ENCODE measurements at places on chromosomes 12 and 14.

GRCh38 chr12:113237748-113238147 is 16.5 kb downstream of the TPCN1 start:
- no peaks in the 10 kb centered on the region for H3K27me3 ChIP-seq
- no peak overlapping the region for H3K4me3 ChIP-seq
- H3K36me3 ChIP-seq: peaks cover 4% of the 10 kb centered on the region
- DNase-seq: no peak
- peaks cover 32% of the 10 kb centered on the region for H3K4me1 ChIP-seq

- no peak overlapping the region for H3K27ac ChIP-seq
- H3K27me3 ChIP-seq: no peaks in the 10 kb centered on the region
- no peaks in the 10 kb centered on the region for H3K4me1 ChIP-seq
Measured at GRCh38 chr14:26873362-26873960, 275.6 kb upstream of the NOVA1 start.

DNA sequence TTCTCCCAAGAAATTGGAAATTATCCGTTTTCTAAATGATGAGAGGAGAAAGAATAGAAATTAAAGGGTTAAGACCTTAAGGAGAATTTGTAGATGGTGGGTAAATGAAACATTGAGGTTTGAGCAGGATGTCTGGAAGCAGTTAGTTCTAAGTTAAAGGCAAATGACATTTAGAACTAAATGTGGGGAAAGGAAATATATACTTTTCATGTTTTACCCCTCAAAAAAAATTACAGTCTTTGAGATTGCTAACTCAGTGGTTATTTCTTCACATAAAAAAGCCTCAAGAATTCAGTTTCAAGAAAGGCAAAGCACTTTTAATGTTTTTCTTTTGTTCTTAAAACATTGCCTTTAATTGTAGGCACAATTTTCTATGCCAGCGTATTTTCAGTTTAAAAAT is 114.0 kb downstream of the PLEKHA5 start:
- no peak overlapping the region for H3K27ac ChIP-seq
- H3K4me1 ChIP-seq: peaks cover 22% of the 10 kb centered on the region
- no peak for DNase-seq
- no peaks in the 10 kb centered on the region for H3K27me3 ChIP-seq

DNA sequence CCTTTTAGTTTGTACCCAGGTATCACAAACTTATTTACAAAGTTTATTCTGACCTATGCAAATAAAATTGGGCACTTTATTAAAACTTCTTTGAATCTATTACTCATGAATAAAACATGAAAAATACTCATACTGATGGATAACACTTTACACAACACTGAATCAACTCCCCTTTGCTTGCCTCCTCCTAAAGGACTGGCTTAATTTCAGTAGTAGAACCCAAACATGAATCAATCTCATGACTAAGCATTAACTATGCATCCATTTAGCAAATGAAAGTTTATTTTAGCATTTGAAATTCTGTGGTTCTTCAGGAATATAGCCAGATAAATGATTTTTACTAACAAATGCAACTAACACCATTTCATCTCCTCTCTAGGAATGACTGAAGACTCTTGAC is 32.4 kb downstream of the DENND5B start:
- DNase-seq: no peak
- H3K27ac ChIP-seq: no peak overlapping the region
- no peak overlapping the region for H3K4me3 ChIP-seq
- H3K4me1 ChIP-seq: peaks cover 2% of the 10 kb centered on the region

DNA sequence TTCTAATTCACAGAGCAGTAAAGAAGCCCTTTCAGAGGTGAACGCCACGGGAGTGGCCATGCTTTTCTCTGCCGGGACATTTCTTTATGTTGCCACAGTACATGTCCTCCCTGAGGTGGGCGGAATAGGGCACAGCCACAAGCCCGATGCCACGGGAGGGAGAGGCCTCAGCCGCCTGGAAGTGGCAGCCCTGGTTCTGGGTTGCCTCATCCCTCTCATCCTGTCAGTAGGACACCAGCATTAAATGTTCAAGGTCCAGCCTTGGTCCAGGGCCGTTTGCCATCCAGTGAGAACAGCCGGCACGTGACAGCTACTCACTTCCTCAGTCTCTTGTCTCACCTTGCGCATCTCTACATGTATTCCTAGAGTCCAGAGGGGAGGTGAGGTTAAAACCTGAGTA is 26.2 kb upstream of the PLEKHD1 start:
- H3K4me3 ChIP-seq: no peak overlapping the region
- H3K27me3 ChIP-seq: no peaks in the 10 kb centered on the region
- H3K27ac ChIP-seq: no peak overlapping the region
- H3K4me1 ChIP-seq: no peaks in the 10 kb centered on the region
- no peak for DNase-seq

DNA sequence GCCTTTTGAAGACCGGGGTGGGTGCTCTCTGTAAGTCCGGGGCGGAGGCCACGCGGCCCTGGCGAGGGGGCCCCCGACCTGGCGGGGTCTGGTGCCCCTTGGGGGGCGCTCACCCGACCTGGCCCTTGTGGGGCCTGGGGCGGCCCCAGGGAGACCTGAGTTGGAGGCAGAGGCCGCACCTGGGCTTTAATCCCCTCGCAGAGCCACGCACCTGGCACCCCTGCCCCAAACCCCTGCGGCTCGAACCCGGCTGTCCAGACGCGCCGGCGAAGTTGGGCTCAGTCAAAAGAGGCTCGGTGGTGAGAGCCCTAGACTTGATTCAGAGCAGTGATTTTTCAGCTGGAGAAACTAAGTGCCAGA is 267 bp downstream of the CFAP251 start:
- H3K27ac ChIP-seq: peak overlapping the region; percentile 98
- no peak for DNase-seq
- peak overlapping the region; percentile 89 for H3K4me3 ChIP-seq
- H3K36me3 ChIP-seq: peaks cover 21% of the 10 kb centered on the region

All from naive thymus-derived CD8-positive, alpha-beta T cell (primary cell).